Amniotic epithelial cell (primary cell): ENCODE measurements at places on chromosomes 2 and 18.

DNA sequence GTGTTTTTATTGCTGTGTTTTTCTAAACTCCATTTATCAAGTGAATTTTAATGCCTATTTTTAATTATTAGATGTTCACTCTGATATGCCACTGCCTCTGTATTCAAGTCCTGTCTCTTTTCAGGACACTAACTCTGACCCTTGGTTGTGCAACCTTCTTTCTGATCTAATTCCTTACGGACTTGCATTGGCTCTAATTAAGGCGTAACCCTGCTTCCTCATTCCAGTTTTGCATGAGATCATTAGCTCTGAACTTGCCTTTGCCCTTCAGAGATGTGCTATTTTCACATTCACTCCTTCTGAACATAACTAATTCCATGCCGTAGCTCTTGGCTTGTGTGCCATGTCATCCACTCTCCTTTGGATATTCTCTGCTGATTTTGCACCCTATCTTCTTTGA, 162.5 kb upstream of the TMEFF2 start:
- DNase-seq, result no peak

- DNase-seq, result no peak
Measured at GRCh38 chr2:12501469-12502158, 215.1 kb upstream of the TRIB2 start.

DNA sequence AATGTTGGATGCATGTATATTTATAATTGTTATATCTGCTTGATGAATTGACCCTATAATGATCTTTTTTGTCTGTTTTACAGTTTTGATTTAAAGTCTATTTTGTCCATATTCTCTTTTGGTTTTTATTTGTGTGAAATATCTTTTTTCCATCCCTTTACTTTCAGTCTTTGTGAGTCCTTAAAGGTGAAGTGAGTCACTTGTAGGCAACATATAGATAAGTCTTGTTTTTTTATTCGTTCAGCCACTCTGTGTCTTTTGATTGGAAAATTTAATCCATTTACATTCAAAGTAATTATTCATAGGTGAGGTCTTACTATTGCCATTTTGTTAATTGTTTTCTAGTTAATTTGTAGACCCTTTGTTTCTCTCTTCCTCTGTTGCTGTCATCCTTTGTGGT, 62.5 kb downstream of the NUP35 start:
- no peak for DNase-seq

DNA sequence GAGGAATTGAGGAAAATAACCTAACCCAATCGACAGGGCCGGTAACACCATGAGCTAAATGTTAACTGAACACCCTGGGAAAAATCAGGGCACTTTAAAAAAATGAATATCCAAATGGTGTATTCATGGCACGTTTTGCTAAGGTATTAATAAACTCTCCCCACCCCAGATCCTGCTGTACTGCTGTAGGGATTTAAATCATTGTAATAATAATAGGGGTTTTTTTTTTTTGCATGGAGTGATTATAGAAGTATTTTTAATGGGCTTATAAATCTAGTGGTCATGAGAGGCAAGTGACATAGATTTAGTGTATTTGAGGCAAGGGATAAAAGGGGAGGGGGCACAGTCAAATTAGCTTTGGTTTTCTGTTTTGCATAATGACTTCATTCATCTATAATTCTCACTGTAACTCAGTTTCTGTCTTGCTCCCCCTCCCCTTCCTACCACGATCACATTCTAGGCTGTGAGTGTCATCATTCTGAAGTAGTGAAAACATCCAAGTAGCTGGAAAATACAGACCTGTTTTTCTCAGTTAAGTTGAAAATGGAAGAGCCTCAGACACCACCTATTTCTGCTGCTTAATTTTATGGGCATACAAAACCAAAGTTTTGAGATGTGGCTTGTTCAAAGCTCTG, 18.2 kb upstream of the MGAT5 start:
- DNase-seq, result peak; percentile 37

GRCh38 chr2:191696001-191696400, 18.1 kb downstream of the NABP1 start:
- peak; percentile 91 for DNase-seq

- no peak for DNase-seq
Measured at GRCh38 chr2:26162963-26163362, 9.9 kb upstream of the GAREM2 start.
